ENCODE measurements at places on chromosomes 4 and X.

- DNase-seq, result no peak
Observed at GRCh38 chr4:158826057-158826456, 57.2 kb downstream of the FNIP2 start.

- DNase-seq, result no peak
Observed at GRCh38 chr4:148207068-148207467, 235.1 kb downstream of the NR3C2 start.

GRCh38 chr4:146506272-146506671 lies 15.5 kb downstream of the SLC10A7 start:
- no peak for DNase-seq

DNA sequence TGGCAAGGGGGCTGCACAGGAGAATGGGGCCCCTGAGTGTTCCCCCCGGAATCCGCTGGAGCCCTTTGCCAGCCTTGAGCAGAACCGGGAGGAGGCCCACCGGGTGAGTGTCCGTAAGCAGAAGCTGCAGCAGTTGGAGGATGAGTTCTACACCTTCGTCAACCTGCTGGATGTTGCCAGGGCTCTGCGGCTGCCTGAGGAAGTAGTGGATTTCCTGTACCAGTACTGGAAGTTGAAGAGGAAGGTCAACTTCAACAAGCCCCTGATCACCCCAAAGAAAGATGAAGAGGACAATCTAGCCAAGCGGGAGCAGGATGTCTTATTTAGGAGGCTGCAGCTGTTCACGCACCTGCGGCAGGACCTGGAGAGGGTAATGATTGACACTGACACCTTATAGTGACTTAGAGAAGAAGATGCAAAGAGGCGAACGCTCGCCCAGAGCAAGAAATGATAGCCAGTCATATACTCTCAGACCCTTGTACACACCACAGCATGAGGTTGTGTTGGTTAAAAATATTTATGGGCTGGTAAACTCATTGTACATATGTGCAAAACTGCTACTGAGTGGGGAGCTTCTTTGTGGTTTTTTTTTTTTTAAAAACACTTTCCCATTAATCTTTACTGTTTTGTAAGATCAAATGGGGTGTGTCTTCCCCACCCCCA lies 52.5 kb downstream of the JADE1 start:
- no peak for DNase-seq

GRCh38 chrX:153477364-153477857 lies 7.0 kb upstream of the HAUS7 start:
- no peak for DNase-seq

- DNase-seq, result no peak
Observed at GRCh38 chr4:127450276-127450675, 182.5 kb upstream of the INTU start.

DNA sequence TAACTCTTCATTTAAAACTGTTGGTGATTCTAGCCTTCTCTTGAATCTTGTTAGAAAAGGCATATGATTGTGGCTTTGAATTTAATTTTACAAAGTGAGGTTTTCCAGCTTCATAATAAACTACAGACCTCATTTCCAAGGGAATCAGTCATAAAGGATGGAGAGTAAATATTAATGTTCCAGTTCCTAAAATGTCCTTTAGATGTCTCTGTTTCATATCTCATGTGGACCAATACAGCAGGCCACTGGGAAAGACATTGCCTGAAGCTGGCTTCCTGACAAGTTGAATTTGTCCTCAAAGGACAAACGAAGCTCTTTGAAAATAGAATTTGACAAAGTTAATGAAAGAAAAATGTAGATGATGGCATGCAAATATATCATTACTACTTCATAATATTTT lies 125.4 kb downstream of the ZNF330 start:
- no peak for DNase-seq

DNA sequence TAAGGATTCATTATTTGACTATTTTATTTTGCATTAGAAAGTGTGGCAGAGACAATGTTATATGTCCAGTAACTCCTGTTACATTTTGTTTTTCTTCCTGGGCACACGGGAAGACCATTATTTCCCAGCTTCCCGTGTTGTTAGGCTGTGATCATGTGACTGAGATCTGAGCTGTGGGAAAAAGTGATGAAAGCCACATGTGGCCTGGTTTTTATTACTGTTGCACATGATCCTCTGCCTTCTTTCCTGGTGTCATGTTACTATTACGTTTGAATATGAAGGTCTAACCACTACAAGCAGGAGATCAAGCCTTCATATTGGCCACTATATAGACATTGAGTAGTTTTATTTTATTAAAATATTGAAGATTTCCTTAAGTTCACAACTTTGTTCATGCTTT lies 28.2 kb upstream of the MID1 start:
- DNase-seq, result no peak

DNA sequence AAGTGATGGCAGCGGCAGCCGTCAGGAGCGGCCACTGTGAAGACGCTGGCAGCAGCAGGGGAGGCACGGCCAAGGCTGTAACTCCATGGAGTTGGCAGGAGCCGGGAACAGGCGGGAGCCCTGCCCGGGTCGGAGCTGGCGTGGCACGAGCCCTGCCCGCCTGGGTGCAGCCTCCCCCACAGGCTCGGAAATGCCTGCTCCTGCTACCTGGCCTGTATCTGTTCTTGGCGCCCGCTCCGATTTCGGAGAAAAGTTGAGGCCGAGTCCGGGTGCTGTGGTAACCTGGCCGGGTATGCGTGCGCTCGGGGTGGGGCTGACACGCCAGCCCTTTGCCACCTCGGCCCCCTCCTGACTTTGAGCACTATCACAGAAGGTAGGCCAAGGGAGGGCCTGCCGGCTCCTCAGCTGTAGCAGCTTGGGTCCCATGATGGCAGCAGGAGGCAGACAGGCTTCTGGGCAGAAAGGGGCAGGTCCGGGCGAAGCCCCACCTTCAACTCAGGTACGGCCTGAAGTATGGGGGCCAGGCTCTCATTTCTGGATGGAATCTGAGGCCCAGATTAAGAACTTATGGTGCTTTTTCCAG lies 51.2 kb upstream of the SHISA3 start:
- no peak for DNase-seq

- no peak for DNase-seq
Observed at GRCh38 chr4:40842318-40842717, 92.6 kb downstream of the NSUN7 start.

DNA sequence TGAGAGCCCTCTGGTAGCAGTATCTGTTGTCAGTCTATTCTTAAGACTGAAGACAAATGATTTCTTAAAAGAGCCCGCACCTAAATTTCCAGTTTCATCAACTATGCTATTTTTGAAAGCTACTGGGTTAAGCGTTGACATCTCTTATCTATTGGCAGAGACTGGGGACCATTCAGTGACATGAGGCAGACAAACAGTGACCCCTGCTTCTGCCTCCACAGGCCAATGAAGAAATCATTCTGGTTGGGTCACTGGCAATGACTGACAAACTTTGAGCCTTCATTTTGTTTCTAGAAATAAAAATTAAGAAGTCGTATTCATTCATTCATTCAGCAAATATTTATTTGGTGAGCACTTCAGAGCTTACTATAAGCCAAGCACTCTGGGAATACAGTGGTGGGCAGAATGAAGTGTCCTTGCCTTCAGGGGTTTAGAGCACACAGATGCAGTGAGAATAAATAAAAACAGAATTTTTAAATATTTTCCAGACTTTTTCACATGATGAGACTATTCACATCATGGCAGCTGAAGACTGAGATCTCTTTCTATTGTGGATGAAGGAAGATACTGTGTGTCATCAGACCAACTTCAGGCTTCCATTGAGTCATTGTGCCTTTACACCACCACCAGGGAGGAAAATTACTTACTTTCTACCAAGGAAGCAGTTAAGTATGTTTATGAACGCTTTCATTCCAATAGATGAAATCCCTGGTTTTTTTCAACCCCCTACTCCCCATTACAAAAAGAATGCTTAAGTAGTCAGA lies 36.0 kb downstream of the SORBS2 start:
- no peak for DNase-seq

DNA sequence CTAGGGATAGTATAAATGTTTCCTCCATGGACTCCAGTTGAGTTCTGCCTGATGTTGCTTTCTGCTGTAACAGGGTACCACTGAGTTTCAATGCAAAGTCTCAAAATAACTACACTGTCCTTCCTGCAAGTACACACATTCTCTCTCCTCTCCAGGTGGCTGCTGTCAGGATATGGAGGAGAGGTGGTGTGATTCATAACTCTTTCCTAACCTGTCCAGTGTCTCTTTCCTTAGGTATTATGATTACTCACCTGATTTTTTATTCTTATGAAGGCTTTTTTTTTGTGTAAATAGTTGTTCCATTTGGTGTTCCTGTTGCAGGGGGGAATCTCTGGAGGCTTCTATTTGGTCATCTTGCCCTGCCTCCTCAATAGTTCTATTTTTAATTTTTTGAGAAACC lies 39.8 kb upstream of the POF1B start:
- no peak for DNase-seq

DNA sequence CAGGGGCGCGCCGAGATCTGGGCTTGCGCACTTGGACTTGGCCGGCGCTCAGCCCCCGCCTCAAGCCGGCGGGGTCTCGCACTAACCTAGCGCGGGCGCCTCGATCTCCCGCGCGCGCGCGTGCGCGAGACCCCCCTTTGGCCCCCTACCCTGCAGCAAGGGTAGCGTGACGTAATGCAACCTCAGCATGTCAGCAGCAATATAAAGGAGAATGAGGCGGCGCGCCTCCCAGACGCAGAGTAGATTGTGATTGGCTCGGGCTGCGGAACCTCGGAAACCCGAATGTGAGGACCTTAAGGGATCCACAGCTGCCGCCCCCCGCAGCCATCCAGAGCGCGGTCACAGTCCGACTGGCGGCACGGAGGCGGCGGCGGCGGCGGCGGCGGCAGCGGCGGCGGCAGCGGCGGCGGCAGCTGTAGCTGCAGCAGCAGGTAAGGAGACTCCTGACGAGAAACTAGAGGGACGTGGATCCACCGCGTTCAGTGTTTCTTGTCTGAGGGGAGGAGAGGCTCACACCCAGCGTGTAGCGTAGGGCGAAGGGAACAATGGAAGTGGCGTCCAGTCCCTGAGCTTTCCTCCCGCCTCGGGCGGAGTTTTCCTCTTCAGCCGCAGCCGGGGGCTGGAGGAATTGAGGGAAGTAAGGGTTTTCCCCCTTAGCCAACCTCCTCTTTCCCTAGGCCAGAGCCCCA lies at the start of the genes SATL1 and ZNF711:
Gene SATL1, minus strand, starts transcription at position 19 of the 689 bp plus-strand sequence. CDS start 134,811 bp downstream, outside the sequence.
Gene ZNF711, plus strand, starts transcription at position 231 of the 689 bp plus-strand sequence. CDS start 3,582 bp downstream, outside the sequence.
- no peak for DNase-seq

DNA sequence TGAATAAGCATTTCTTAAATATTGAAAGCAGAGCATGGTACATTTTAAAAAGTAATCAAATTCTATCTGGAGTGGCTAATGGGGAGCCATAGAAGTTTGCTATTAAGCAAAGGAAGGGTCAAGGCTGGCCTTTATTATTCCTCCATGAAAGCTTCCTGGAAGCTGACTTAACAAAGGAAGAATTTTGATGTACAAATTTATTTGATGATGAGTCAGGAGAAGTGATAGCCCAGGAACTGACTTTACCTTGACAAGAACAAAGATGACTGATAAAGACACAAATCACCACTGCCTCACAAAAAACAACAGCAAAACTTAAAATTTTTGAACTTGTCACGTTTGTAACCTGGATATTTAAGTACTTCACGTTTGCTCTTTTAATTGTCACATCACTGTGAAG lies 872.1 kb downstream of the PCDH7 start:
- no peak for DNase-seq

DNA sequence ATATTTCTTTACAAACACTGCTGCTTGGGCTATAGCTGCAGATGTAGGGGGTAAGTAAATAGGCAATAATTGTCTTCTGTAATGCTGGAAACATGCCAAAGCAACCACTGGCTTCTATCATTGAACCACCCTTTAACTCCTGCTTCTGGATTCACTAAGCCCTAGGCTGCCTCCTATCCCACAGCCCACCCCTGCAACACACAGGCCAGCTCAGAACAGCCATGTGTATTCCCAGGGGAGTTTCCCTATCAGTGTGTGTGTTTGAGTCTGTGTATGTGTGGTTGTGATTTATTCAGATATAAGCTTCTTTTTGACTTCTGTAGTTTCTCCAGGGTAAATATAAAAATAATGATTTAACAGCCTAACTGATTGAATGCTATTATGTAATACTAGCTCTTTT lies 291.3 kb downstream of the PCDH10 start:
- DNase-seq, result no peak

DNA sequence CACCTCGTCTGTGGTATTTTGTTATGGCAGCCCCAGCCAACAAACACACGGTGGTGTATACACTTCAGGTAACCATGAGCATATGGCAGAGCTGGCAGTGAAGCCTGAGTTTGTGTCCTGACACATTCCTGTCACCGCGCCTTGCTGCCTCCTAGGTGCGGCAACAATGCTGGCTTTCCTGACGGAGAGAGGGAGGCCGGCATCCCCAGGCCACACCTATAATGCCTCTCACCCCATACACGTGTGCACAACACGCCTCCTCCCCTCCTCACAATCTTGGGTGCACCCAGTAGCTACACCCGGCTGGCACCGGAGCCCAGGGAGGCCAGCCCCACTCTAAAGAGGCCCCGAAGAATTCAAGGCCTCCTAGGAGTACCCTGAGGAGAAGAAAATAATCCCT lies 158.5 kb downstream of the NSUN7 start:
- no peak for DNase-seq

DNA sequence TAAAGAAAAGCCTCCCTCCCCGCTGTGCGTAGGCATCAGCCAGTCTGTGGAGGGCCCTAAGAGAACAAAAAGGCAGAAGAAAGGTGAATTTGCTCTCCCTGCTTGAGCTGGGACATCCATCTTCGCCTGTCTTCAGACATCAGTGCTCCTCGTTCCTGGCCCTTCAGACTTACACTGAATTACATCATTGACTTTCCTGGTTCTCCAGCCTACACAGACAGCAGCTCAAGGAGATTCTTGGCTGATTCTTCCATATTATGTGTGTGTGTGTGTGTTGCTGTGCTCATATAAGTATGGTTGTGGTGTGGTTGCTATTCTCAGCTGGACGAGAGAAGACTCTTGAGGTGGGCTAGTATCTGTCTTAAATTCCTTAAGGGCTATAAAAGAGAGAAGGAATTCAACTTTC lies 35.5 kb upstream of the CD99L2 start:
- DNase-seq, result no peak

DNA sequence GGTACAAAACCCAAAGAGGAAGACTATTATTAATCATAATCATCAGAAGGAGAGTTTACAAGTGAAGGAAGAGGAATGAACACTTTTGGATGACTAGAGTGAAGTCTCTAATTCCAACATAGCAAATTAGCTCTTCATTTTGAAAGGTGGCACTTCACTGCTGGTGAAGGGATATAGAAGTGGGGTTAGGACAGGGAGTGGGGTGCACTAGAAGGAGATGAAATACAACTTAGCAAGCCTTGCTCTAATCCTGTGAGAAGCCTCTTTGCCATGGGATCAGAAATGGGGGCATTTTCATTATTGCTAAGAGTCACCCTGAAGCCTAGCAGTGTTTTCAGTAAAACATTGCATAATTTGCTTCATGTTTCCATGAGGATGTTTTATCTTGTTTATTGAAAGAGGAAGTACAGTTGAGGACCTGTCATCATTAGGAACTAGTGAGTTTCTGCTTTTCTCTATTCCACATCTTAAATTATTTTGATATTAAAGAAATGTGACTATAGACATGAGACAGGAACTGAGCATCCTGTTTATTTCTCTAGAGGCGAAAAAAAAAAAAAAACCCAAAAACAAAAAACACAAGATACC lies 9.3 kb upstream of the GRPR start:
- DNase-seq, result no peak

GRCh38 chr4:4755306-4755705 lies 104.2 kb upstream of the MSX1 start:
- no peak for DNase-seq

Data from stimulated activated CD4-positive, alpha-beta T cell treated with anti-CD3 and anti-CD28 coated beads, TNF-alpha, amount 100 ng/mL, for 24 hours (primary cell).